ENCODE measurements at places on chromosomes 2 and 18.

DNA sequence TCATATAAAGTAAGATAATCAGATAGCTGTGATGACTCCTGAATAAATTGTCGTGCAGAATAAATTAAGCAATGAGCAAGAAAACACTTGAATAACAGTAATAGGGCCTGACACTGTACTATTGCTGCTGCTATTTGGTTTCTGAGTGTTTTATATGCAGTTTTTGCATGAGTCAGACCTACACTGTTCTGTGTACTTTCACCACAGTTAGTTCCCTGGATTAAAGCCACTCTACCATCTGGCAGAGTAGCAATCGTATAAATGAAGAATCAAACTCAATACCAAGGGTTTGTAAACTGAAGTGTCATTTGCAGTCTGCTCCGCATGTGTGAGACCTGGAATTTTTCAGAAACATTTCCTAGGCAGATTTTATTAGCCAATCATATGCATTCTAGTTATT, 398.6 kb upstream of the CDH7 start:
- no peak for DNase-seq

DNA sequence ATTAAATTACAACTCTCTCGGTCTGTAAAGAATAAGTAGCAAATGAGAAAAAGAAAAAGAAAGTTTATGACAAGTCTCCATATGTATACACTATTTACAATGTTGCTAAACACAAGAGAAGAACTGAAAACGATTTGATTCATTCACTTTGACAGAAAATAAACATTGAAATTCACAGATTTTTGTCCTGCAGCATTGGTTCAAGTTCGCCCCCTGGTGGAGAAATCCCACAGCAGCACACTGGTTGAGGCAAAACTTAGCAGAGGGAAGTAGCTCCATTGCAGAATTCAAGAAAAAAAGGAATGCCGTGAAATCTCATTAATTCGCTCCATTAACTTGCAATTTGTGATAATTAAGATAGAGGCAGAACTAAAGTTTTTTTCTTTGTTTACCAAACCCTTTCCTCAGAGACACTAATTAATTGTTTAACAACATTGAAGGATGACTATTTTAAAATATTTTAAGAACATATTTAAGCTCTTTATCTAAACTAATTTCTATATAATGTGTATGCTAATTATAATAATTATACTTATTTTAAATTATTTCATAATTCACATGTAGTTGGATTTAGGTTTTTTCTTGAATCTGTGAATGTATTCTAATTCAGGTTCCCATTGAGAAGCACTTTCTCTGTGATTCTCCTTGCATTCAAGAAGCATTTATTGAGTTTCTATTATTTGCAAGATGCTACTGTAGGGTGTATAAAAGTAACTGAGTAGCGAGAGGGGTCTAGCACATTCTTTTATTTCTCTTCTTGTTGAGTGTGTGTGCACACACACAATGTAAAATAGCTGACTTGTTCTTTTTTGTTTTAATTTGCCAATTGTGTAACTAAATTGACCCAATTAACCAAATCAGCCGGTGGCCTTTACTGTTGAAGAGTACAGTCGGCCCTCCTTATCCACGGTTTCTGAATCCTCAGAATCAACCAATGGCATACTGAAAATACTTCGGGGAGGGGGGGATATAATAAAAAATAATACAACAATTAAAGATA, 74.1 kb downstream of the COL4A3 start:
- DNase-seq: peak; percentile 66

DNA sequence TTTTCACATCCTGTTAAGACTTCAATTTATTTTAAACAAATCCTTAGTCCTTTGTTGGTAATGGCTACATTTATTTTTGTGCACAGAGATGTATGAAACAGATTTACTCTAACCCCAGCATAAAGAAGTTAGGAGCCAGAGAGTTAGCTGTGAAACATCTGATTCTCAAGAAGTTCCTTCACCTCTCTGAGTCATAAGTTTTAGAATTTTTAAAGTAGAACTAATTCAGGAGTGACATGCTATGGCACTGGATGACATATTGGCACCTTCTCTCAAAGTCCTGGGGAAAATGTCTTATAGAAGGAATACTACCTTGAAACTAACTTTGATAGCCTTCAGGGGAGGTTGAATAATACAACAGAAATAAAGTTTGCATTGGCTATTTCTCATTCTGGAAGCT, 6.4 kb upstream of the DSG2 start:
- no peak for DNase-seq

DNA sequence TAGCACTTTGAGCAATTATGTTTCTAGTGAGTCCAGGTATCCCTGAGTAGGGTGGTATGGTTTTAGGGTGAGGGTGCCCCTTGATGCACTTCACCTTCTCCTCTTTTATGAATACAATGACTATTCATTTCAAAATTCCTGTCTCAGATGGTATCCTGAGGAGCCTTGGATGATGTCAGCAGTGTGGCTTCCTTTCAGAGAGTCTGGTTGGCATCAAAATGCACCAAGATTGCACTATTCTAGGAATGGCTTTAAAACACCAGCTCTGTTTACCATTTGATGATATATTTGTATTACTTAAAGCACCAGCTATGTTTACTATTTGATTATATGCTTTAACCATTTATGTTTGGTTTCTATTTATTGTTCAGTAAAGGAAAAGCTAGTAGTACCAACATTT, 141.0 kb downstream of the FMNL2 start:
- no peak for DNase-seq

- no peak for DNase-seq
Measured at GRCh38 chr2:206217166-206217565, 57.3 kb upstream of the ZDBF2 start.

DNA sequence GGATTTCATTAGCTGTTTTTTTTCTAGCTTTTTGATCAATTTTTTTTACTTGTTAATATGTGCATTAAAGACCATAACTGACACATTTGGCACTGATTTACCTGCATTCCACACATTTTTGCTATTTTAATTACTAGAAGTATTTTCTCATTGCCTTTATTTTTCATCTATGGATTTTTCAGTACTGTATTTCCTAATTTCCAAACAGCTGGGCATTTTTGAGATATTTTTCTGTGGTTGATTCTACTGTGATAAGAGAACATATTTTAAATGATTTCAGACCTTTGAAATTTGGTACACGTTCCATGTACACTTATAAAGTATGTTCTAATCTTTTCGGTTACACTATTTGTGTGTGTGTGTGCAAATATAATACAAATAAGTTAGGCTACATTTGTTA, 135.3 kb downstream of the PARD3B start:
- no peak for DNase-seq

- no peak for DNase-seq
Measured at GRCh38 chr2:144477281-144477956, 42.5 kb downstream of the ZEB2 start.

DNA sequence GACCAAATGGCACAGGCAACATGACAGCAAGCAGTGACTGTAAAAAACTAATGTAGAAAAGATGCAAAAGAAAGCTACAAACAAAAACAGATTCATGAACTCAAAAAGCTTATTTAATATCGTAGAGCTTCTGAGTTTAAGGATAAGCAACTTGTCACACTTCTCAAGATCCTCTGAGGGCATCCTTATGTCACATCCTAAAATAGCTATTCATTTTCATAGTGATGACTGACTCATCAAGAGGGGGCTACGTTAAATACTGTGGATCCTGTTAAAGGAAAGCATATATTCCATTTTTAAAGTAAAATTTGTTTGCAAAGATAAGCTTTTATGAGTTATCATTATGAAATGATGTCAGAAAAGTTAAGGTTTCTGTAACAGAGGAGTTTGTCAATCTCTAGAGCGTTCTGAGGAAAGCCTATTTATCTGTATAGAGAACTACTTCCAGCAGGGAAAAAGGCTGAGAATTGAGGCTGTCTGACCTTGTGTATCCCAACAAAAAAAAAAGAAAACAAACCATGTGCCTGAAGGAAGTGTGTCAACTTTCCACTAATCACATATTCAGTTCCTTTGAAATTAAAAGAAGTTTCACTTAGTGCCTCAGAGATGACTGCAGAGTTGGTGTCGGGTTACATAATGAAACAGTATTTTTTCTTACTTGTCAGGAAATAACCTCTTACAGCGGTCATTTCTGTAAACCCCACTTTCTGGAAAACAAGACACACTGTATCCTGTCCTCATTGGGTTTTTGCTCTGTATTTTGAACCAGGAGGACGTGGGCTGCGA, 115.5 kb downstream of the ESCO1 start:
- DNase-seq: no peak

DNA sequence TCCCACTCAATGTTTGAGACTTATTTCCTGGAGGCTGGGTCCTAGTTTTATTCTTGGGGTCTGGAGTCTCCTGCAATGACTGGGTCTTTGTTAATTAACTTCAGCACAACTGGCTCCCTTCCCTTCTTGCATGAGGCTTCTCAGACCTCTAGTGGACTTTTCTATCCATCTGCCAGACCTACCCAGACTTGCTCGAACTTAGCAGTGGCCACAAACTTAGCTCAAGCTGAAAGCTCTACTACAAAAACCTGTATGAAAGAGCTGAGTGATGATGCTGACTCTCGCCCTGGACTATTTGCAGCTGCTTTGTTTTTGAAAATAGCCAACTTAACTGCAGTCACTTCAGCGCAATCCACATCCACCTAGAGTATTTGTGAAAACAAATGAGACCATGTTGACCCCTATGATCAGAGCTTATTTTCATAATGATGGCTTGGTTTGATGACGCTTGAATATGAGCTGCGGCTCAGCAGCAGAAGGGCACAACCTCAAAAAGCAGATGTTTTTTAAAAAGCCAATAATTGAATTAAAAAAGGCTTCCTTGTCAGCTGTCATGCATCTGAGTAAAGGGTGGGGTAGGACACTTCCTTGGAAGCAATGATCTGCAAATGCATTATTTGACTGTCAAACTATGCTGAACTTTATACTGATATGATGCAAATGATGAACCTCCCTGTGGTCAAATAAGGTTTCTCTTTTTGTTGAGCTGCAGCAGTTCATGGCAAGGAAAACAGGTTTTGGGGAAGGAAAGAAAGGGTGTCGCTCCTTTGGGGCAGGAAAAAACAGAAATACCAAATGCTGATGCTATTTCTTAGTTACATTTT, 10.6 kb upstream of the ANXA4 start:
- DNase-seq: no peak

DNA sequence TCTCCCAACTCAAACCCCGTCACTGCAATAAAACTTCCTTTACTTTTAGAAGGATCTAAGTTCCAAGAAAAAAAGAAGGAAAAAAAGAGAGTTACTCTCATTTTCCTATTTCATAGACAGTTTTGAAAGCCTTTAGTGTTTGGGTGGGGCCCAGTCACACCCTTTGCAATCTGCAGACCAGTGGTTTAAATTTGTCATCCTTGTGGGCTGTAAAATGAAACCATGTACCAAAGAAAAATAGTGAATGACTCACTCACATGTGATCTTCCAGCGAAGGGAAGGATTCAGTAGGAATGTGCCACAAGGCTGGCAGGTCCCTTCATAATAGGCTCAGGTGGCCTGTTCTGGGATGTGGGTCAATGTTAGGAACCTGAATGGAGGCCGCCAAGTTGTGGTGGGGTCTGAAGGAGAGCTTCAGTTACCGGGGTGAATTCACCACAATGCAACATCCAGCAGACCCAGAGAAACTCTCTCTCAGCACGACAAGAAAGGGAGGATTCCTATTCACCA, 28.3 kb downstream of the ANXA4 start:
- DNase-seq: peak; percentile 21

- no peak for DNase-seq
Measured at GRCh38 chr2:205133544-205133943, 548.8 kb upstream of the NRP2 start.

GRCh38 chr2:236588932-236589592, 19.4 kb downstream of the ACKR3 start:
- no peak for DNase-seq

DNA sequence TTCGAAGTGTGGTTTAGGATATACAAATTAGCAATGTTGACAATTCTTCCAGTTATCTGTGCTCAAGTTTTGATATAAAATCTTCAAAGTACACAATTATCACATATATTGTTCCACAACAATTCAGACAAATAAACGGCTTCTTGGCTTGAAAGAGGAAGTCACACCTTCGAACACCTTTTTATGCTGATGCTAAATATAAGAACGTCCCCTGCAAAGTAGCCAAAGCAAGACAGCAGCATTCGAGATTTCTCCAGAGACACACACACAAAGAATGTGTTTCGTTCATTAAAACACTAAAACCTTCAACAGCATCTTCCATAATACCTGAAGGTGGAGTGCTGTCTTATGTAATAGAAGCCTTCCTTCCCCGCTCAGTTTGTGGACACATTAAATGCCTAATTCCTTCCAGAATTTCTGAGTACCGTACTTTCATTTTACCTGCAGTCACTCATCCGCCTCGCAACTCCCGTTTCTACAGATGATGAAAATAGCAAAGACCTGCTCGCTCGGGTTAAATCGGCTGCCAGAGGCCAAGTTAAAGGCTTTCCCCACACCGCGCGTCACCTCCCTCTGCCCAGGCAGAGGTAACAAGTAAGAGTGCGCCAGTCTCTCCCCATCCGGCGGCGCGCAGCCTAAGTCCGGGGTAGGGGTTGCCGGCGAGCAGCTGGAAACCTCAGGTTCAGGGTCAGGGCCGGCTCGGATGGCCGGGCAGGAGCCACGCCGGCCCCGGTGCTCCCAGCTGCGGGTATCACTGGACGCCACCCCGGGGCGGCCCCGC, 847 bp downstream of the SERPINE2 start:
- peak; percentile 43 for DNase-seq

DNA sequence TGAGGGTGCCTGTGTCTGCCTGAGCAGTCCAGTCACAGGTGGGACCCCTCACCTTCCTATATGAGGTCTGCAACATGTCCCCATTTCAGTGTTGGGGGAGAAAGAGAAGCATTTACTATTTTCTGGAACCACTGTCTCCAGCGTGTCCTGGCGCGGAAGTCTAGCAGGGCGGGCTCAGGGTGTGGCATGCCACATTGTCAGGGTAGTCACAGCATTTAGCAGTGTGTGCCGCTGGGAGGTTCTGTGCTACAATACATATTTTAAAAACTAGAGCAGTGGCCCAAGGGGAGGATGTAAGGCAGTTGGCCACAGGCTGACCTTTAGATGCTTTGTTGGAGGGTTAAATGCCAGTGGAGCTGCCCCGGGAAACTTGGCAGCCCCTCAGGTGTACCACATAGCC, 12.5 kb downstream of the UBE2F start:
- no peak for DNase-seq

GRCh38 chr18:3457261-3457724, 7.3 kb downstream of the TGIF1 start:
- DNase-seq: no peak

DNA sequence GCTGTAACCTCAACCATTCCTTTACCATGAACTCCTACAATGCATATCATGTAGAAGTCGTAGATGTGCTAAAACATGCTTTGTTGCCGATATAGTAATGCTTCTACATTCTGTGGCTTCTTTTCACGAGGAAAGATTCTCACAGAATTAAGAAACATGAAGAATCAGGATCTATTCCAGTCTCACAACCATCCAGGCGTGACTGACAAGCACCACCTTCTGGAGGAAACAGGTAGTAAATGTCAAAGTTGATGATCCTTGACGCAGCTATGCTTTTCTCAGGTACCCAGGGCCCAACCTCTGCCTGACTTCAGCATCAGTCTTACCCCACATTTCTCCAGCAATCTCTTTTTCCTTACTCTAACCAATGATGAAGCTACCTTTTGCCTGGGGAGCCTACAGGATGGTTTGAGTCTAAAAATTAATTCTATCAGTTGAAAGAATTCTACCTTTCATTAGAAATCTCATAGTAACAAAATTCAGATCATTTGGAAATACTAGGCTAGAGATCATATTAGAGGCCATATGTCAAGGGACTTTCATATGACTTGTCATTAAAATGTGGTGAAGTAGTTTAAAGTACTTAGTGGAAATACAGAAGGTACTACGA, 123.3 kb upstream of the RND3 start:
- no peak for DNase-seq
